Aorta (tissue), 5 donors: ENCODE measurements at places on chromosomes 7 and 10. TPM values are rescaled to one million over a fixed set of nuclear protein-coding genes. Genes with fewer than 3 reads are reported as not detected.

STRIP2 gene
- total RNA-seq = 0.58 TPM

DCLRE1C gene
- 9.3 TPM for total RNA-seq

GRCh38 chr7:70446448-70447143, 685.3 kb upstream of the GALNT17 start:
- H3K4me3 ChIP-seq = no peak overlapping the region
- no peaks in the 10 kb centered on the region for H3K36me3 ChIP-seq
- H3K27me3 ChIP-seq = no peaks in the 10 kb centered on the region
- H3K4me1 ChIP-seq = no peaks in the 10 kb centered on the region
- H3K27ac ChIP-seq = no peak overlapping the region

MINDY4 gene
- total RNA-seq = 22.2 TPM

DNA sequence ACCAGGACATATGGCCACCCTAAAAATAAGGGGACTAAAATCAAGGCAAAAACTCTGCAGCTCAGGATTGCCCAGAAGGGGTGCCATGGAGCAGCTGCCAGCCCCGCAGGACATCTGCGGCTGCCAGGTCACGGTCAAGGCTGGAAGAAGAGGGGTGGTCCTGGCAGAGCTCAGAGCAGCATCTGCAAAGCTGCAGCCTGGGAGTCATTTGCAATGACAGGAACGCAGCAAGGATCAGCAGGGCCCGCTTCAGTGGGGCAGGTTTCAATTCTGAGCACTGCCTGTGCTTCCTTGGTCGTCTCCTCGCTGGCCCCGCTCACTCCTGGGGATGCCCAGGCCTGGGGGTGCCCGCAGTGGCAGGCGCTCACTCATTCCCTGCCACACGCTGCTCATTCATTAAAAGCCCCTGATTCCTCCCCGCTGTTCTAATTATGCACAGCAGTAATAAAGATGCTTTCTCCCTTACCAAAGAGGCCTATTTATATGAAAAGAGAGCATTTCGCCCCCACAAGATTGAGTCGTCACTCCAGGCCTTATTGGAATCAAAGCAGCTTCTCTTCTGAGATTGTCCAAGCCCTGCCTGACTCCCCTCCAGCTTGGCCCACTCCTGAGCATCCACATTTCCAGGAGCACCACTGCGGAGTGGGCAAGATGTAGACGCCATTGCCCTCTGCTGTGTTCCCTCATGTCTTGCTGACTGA, 4.6 kb downstream of the HSPA12A start:
- DNase-seq = no peak
- H3K27me3 ChIP-seq = no peaks in the 10 kb centered on the region
- H3K36me3 ChIP-seq = no peaks in the 10 kb centered on the region
- H3K27ac ChIP-seq = no peak overlapping the region
- no peak overlapping the region for H3K4me3 ChIP-seq

GRCh38 chr10:63518690-63519288, 2.4 kb upstream of the REEP3 start:
- H3K36me3 ChIP-seq = no peaks in the 10 kb centered on the region
- DNase-seq = no peak
- H3K4me1 ChIP-seq = peaks cover 2% of the 10 kb centered on the region
- H3K27ac ChIP-seq = peak overlapping the region; percentile 49
- no peaks in the 10 kb centered on the region for H3K27me3 ChIP-seq
- no peak overlapping the region for H3K4me3 ChIP-seq

SH3PXD2A gene
- 55.9 TPM for total RNA-seq

RBM20 gene
- 9.9 TPM for total RNA-seq

- no peaks in the 10 kb centered on the region for H3K36me3 ChIP-seq
- no peaks in the 10 kb centered on the region for H3K27me3 ChIP-seq
- no peak overlapping the region for H3K4me3 ChIP-seq
- DNase-seq = no peak
These were observed 2.9 kb downstream of the RBM20 start for GRCh38 chr10:110647136-110647430.

- H3K27me3 ChIP-seq = peaks cover 2% of the 10 kb centered on the region
- H3K36me3 ChIP-seq = no peaks in the 10 kb centered on the region
- H3K4me3 ChIP-seq = no peak within 1 kb of the TSS
- no peak within 1 kb of the TSS for H3K27ac ChIP-seq
These were observed at the start of gene PPP1R17 for GRCh38 chr7:31687024-31687748. TSS of gene PPP1R17 (plus strand) at chr7:31687215. CDS start at chr7:31692442, 5,227 bp downstream.

GRCh38 chr10:100303724-100304319, 17.3 kb upstream of the BLOC1S2 start:
- no peak for DNase-seq
- no peaks in the 10 kb centered on the region for H3K4me1 ChIP-seq
- H3K27me3 ChIP-seq = no peaks in the 10 kb centered on the region
- no peak overlapping the region for H3K4me3 ChIP-seq
- no peak overlapping the region for H3K27ac ChIP-seq

GRCh38 chr7:131896165-131896863, 339.9 kb upstream of the PODXL start:
- H3K4me1 ChIP-seq = no peaks in the 10 kb centered on the region
- no peak overlapping the region for H3K27ac ChIP-seq
- no peaks in the 10 kb centered on the region for H3K27me3 ChIP-seq
- H3K36me3 ChIP-seq = no peaks in the 10 kb centered on the region

DNA sequence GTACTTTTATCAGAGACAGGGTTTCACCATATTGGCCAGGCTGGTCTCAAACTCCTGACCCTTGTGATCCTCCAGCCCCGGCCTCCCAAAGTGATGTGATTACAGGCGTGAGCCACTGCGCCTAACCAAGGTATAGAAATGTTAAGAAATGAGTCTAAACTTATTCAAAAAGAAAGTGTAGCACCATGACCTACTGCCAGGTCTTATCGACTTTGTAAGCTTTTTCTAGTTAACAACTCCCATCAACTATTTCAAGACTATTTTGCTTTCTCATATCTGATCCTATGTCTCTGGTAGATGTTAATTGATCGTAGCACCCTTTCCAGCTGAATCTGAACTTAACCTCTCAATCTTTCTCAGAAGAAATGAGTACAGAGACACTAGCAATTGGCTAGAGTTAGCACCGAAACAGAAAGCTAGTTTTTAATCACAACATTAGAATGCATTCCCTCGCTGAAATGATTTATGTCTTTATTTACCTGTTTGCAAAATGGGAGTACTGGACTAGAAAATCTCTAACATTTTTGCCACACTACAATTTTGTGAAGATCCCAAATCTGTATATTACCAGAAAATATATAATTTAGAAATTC, 114.0 kb upstream of the HGF start:
- H3K27ac ChIP-seq = no peak overlapping the region
- H3K4me1 ChIP-seq = no peaks in the 10 kb centered on the region
- no peak overlapping the region for H3K4me3 ChIP-seq
- no peaks in the 10 kb centered on the region for H3K36me3 ChIP-seq
- no peak for DNase-seq
- no peaks in the 10 kb centered on the region for H3K27me3 ChIP-seq

DNA sequence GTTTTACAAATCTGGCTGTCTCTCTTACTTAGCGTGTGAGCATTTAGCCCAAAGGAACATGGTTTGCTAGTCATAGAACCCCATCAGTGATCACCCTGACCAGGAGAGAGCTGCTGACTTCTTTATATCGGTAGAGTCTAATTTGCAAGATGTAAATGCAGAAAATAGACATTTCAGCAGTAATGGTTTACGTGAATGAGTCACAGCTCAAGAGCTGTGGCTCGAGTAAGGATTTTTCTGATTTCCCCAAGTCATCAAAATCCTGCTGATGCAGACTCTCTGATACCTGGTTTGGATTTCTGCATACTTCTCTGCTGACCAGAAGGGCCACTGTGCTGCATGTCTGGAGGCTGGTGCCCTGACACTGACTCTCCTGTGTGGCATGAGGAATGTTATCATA, 25.7 kb downstream of the NUB1 start:
- peaks cover 2% of the 10 kb centered on the region for H3K36me3 ChIP-seq
- no peak overlapping the region for H3K4me3 ChIP-seq
- no peak overlapping the region for H3K27ac ChIP-seq
- peaks cover 7% of the 10 kb centered on the region for H3K4me1 ChIP-seq
- DNase-seq = no peak

MYL10 gene
- not detected for total RNA-seq

C7orf57 gene
- not detected for total RNA-seq

ZNF117 gene
- 15.3 TPM for total RNA-seq

DNA sequence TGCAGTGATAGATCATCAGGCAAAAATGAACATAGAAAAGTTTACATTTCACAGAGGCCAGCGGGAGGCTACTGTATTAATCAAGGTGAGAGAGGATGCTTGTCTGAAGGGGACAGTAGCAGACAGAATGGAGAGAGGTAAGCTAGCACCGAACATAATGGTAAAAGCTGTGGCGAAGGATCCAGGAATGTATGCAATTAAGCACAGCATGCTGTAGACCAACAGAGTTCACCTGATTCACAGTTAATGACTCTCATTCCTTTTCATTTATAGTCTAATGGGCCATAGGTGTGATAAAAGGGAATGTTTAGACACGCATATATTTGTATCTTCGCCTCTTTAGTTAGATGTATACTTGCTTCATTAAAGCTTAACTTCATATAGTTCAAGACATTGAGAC, 150.9 kb upstream of the MBL2 start:
- no peak overlapping the region for H3K27ac ChIP-seq
- no peak overlapping the region for H3K4me3 ChIP-seq
- DNase-seq = no peak
- H3K27me3 ChIP-seq = no peaks in the 10 kb centered on the region
- no peaks in the 10 kb centered on the region for H3K36me3 ChIP-seq
- H3K4me1 ChIP-seq = no peaks in the 10 kb centered on the region

DNA sequence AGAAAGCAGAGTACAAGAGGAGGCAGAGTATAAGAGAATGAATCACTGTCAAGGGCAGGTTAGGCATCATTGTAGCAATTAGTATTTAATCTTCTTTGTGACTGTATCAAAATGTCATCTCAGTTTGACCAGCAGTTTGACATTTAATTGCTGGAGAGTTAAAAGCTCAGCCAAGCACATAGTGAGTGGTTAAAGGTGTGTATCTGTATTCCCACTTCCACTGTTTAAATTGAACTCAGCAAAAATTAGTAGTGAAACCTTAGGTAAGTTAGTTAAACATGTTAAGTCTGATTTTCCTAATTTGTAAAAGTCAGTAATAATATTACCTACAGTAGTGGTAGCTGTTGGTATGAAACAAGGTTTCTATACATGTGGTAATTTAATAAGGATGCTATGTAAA, 296.4 kb upstream of the MBL2 start:
- H3K27me3 ChIP-seq = no peaks in the 10 kb centered on the region
- H3K4me1 ChIP-seq = no peaks in the 10 kb centered on the region
- H3K27ac ChIP-seq = no peak overlapping the region
- no peaks in the 10 kb centered on the region for H3K36me3 ChIP-seq
